ENCODE measurements at places on chromosomes 3 and 15. TPM values are rescaled to one million over a fixed set of nuclear protein-coding genes. Genes with fewer than 3 reads are reported as not detected.

The CFAP100 gene
- not detected for total RNA-seq

The CCR5 gene
- total RNA-seq, result 3.3 TPM

The RBMS3 gene
- 79.3 TPM for total RNA-seq

The CELSR3 gene
- 1.5 TPM for total RNA-seq

Measured in ureter (tissue), 1 donor.